ENCODE measurements at places on chromosomes 12 and 14.

DNA sequence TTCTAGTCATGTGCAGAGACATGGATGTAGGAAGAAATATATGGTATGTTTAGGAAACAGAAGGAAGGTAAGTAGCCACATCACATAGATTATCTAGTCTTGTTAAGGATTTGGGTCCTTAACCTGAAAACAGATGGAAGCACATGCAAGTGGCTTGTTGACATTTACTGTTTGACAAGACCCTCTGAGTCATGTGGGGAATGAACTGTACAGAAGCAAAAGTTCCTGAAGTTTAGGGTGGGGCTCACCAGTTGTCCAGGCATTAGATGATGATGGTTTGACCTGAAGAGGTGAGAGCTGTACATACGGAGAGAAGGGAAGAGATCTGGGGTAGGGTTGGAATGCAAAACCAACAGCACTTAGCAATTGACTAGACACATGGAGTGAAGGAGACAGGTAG, 281.1 kb upstream of the GRIP1 start:
- no peak for DNase-seq

GRCh38 chr12:55142669-55143565, 16.7 kb downstream of the OR9K2 start:
- DNase-seq, result no peak

GRCh38 chr12:128644664-128645296, 179.0 kb downstream of the SLC15A4 start:
- no peak for DNase-seq

- DNase-seq, result no peak
Measured at GRCh38 chr12:17949558-17950141, 140.3 kb downstream of the RERGL start.

- no peak for DNase-seq
Measured at GRCh38 chr12:86264451-86265328, 8.5 kb upstream of the MGAT4C start.

DNA sequence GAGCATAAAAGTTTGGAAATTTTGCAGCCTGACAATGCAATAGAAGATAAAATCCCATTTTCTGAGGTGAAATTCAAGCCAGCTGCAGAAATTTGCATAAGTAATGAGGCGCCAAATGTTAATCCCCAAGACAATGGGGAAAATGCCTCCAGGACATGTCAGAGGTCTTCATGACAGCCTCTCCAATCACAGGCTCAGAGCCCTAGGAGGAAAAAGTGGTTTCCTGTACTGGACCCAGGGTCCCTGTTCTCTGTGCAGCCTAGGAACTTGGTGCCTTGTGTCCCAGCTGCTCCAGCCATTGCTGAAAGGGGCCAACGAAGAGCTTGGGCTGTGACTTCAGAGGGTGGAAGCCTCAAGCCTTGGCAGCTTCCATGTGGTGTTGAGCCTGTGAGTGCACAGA, 1218.1 kb downstream of the GALC start:
- DNase-seq, result no peak

DNA sequence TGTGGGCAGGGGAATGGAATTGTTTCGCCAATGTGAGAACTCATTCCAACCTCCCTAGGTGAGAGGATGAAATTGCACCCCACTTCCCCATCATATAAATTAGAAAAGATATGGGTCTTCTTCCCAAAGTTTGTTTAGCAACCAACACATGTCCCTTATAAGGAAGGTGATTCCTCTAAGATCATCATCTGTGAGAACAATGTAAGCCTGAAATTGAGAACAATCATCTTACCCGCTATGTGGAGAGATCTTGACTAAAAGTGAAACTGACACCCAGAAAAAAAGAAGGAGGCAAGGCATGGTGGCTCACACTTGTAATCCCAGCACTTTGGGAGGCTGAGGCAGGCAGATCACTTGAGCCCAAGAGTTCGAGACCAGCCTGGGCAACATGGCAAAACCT, 173.2 kb upstream of the HMGA2 start:
- DNase-seq, result no peak

DNA sequence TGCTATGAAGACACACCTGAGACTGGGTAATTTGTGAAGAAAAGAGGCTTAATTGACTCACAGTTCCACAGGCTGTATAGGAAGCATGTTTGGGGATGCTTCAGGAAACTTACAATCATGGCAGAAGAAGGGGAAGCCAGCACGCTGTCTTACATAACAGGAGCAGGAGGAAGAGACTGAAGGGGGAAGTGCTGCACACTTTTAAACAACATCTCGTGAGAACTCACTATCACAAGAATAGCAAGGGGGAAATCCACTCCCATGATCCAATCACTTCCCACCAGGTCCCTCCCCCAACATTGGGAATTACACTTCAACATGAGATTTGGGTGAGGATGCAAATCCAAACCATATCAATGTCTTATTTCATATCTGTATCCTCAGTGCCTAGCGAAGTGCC, 307.2 kb downstream of the ATP23 start:
- no peak for DNase-seq

DNA sequence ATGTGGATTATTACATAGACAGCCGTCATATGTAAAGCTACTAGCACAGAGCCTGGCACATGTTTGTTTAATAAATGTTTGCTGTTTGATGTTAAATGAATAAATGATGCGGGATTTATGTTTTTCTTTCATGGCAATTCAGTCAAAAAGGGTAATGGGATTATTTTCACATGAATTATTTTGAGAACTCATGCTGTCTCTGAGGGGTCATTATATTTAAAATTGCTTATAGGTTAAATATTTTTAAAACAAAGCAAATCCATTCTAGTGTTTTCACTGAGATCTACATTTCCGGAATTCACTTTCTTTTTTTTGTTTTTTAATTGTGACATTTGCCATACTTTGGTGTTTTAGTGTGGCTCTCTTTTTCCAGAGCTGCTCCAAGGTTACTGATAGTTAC, 5.3 kb downstream of the RAB21 start:
- DNase-seq, result no peak

DNA sequence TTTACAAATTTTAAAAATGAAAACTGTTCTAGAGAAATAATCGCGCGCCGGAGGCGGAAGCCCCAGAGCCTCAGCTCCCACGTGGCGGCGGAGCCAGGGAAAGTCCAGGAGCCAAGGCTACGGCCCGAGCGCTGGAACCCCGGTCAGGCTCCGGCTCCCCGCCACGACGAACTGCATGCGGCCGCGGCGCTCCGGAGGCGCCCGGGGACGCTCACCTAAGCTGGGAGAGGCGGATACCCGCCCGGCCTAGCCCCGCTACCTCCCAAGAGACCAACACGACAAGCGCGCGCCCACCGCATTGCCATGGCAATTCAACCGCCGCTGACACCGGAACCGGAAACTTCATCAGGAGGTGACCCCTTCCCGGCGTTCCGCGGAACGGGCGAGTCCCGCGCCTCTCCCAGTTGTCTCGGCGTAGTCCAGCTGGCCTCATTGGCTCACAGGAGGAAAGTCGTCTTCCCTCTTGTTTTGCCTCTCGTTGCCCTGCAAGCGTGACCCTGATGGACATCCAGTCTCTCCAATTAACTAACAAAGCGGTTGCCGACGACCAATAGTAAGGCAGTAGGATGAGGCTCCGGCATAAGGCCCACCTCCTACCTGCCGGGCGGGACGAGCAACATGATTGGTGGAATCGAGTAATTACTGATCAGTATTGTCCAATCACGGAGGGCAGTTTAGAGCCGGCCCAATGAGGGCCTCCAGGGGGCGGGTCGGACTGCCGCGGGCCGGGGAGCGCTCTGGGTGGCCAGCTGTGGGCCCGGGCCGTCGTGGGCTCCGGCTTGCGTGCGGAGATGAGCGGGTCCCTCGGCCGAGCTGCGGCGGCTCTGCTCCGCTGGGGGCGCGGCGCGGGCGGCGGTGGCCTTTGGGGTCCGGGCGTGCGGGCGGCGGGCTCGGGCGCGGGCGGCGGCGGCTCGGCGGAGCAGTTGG, at the start of gene GLRX5:
Gene GLRX5, plus strand, starts transcription at position 752 of the 927 bp plus-strand sequence. Its CDS starts 40 bp downstream, at position 792.
- peak; percentile 100 for DNase-seq

DNA sequence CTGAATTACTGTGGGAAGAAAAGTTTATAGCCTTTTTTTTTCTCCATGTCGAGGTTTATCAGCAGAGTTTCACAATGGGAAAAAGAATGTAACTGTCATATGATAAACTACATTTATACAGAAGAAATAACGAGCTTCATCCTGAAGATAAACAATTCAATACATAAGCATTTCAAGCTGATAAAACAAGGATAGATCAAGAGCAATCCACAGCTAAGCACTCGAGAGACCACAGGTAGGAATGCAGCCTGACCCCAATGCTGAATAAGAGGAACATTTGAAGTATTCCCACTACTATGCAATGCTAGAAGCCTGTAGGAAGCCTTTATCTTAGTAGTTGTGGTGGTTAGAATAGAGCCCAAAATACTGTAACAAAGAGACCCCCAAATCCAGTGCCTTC, 32.6 kb upstream of the DAAM1 start:
- no peak for DNase-seq

GRCh38 chr12:291153-291723, 28.6 kb upstream of the SLC6A13 start:
- DNase-seq, result no peak

DNA sequence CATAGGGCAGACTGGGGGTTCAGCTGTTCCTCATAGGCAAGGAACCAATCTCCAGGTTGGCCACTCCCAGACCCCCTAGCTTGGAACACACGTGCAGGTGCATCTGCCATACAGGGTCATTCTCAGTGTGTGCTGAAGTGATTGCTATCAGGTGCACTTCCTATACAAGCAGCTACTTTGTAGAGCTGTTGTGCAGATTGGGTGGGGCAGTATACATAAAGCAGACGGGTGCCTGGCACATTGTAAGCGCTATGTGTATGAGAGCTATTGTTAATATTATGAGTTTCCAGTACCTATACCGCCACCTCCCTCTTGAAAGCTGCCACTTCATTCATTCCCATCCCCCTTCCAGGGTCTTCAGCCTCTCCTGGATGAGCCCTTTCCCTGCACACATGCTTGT, 17.3 kb downstream of the IRF2BPL start:
- DNase-seq, result no peak

DNA sequence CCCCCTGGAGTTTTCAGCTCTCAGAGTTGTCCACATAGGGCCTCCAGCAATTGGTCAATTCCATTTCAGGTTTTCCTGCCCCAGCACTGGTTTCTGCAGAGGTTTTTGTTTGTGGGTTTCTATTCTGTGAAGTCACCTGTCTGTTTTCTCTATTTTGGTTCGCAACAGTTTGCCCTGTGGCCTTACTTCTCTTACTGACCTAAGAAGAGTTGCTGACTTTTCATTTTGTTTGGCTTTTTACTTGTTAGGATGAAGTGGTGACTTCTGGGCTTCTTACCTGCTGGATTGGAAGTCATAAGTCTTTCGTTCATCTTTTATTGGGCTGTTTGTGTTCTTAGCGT, 196.4 kb upstream of the PARP11 start:
- DNase-seq, result no peak

DNA sequence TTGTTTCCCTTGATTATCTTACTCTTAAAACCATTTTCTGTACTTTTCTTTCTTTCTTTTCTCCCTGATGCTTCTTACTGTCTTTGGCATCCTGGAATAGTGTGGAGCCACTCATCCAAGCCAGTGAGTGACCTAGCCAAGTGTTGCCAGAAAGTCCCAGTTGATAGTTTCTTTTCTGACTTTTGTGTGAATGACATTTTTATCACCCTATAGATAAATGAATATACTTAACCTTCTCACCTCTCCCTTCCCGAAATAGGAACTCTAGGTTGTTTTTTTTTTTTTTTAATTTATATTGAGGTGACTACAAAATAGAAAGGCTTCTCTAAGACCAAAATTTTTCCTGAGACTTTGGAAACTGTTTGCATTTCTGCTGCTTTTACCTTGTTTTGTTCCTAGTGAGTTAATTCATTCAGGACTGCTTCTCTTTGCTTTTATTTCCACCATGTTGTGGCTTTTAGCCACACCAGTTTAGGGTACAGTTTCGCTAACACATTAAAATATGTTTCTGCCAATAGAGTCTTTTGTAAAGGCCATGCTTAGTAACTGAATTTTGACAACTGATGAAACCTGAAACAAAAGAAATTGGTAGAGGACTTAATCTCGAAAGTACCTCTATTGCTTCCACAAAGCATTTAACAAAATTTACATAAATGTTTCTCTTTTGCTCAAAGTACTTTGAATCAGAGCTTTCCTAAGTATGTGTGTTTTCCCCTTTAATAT, 194.6 kb downstream of the ERC1 start:
- DNase-seq, result no peak

DNA sequence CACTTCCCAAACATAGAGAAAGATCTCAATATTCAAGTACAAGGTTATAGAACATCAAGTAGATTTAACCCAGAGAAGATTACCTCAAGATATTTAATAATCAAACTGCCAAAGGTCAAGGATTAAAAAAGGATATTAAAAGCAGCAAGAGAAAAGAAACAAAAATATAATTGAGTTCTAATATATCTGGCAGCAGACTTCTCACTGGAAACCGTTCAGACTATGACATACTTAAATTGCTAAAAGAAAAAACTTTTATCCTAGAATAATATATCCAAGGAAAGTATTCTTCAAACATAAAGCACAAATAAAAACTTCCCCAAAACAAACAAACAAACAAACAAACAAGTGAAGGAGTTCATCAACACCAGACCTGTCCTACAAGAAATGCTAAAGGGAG, 92.4 kb downstream of the FSCB start:
- no peak for DNase-seq

GRCh38 chr14:39664646-39665045, 232.4 kb upstream of the FBXO33 start:
- no peak for DNase-seq

DNA sequence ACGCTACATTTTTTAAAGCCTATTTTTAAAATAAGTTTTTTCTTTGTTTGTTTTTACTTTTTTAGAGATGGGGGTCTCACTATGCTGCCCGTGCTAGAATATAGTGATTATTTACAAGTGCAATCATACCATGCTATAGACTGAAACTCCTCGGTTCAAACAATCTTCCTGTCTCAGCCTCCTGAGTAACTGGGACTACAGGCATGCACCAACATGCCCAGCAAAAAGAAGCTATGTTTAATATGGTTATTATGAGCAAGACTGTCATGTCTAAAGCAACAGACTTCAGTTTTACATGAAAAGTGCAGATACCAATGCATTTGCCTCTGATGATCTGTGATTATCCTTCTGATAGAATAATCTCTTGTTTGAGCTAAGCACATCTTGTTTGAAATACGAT, 45.6 kb upstream of the SGPP1 start:
- no peak for DNase-seq

DNA sequence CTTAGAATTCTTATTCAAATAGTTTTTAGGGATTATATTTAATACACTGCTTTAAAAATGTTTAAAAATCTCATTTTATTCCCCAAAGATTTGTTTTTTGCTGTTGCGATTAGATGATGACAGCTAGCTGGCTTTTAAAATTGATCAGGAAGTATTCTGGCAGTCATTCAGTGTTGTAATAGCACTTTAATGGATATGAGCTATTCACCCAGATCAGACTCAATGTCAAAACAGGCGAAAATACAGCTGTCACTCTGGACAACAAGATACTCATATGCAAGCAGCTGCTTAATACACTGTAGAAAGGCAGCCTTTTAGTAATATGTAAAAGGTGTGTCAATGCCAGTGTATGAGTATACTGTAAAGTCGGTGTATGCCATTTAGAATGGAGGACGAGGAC, 91.7 kb downstream of the NPAS3 start:
- DNase-seq, result no peak

DNA sequence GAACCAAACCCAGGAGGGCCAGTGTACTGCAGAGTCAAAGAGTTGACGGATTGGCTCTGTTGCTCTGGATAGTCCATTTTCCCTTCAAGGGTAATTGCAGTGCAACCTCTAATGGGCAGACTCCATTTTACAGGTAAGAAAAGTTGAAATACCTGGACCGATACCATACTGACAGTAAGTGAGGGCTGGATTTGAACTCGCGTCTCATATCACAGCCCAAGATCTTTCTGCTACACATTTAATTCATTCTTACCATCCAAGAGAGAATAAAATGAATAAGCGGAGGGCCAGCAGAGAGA, 356 bp upstream of the ZC3H14 start:
- DNase-seq, result no peak
